ENCODE measurements at places on chromosomes 2 and 18.

DNA sequence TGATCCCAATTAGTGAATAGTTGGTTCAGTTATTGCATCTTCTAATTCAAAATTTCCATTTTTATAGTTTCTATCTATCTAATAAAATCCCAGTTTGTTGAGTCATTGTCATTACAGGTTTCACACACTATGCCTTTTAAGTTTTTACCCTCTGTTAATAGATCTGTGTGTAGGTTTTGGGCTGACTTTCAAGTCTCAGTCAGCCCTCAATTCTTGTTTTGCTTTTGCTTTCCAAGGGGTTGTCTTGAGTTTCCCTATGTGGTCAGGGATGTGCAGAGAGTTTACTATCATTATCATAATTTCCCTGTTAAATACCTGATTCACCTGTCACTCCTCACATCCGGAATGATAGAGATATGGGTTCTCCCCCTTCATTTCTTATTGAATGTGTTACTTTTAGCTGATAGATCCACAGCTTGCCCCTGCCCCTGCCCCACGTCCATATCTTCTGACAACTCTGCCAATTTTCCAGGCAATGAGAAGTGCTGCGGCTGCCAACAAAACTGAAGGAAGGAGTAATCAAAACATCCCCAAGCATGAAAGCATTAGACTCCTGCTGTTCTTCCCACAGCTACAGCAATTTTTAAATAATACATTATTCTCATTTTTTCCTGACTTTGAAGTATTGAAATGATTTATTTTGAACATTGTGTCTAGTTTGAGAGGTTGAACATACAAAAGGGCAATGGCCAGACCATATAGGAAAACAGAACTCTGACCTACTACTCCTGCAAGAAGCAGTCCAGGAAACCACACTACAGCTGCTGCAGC is 1064.8 kb downstream of the SUCLG1 start:
- no peak for DNase-seq

- DNase-seq, result no peak
Observed at GRCh38 chr18:79949697-79950487, 1.6 kb downstream of the SLC66A2 start.

- no peak for DNase-seq
Observed at GRCh38 chr18:67789165-67789545, 272.6 kb upstream of the DSEL start.

DNA sequence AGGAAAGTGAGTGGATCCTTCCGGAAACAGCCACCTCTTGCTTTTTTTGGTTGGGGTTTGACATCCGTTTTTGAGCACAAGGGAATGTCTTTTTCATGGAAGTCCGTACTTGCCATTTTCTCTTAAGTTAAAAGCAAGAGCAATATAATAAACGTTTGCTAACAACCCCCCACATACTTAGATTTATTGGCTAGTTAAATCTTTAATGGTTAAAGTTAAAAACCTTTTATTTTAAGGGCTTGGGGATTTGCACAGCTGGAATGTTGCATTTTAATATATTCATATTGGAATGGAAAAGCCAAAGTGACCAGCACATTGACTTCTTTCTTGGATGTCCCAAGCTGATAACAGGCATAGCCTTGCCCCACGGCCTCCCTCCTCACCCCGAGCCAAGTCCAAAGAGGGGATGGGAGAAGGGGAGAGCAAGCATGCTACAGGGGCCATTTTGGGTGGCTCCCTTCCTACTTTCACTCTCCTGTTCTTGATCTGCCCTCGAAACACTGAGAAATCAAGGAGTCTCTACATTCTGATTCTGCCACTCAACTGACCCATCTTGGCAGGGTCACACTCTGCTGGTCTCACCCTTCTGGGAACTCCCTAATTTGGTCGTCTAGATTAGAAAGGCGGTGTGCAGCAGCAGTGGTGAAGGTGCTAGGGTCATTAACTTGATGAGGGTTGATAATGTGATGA is 48.1 kb upstream of the PKDCC start:
- no peak for DNase-seq

DNA sequence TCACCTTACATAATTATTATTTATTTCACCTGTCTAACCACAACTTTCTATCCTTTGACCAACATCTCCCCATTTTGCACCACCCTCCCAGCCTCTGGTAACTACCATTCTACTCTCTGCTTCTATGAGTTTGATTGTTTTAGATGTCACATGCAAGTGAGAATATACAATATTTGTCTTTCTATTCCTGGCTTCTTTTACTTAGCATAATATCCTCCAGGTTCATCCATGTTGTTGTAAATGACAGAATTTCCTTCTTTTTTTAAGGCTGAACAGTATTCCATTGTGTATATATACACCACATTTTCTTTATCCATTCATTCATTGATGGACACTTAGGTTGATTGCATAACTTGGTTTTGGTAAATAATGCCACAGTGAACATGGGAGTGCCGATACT is 24.0 kb downstream of the PPM1B start:
- no peak for DNase-seq

GRCh38 chr2:96259497-96259921 is 6.3 kb downstream of the TMEM127 start:
- DNase-seq, result no peak

DNA sequence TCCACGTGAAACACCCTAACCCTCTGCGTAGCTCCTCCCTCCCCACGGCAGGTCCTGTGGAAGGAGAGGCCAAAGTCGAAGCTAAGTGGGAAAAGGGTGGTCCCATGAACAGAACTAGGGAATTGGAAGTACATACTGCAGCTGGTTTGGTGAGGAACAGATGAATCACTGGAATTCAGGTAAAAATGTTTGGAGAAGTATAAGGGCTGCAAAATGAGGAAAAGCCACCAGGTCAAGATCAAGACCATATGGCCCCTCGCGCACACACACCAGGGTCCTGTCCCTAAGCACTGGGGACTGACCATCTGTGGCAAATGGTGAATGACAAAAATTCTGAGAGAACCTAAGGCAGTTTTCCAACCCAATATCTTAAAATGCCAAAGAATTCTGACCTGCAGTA is 3.1 kb downstream of the PARD6G start:
- no peak for DNase-seq

DNA sequence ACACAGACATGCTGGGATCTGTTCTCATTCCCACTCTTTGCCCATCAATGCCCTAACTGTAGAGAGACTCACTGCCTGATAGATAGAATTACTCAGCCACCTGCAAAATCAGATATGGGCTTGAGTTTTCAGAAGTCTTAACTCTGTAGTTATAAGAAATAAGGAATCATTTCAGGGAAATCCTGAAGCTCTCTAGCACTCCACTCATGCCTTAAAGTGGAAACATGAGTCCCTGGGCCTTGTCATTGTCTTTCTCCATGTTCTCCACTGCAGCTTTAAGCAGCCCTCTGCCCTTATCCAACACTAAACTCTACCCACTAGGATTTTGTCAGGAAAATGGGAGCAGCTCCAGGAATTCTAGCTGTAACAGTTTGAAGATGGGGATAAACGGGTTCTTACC is 192.5 kb downstream of the SNTG2 start:
- no peak for DNase-seq

GRCh38 chr18:45958730-45959129 is 8.4 kb downstream of the EPG5 start:
- no peak for DNase-seq

DNA sequence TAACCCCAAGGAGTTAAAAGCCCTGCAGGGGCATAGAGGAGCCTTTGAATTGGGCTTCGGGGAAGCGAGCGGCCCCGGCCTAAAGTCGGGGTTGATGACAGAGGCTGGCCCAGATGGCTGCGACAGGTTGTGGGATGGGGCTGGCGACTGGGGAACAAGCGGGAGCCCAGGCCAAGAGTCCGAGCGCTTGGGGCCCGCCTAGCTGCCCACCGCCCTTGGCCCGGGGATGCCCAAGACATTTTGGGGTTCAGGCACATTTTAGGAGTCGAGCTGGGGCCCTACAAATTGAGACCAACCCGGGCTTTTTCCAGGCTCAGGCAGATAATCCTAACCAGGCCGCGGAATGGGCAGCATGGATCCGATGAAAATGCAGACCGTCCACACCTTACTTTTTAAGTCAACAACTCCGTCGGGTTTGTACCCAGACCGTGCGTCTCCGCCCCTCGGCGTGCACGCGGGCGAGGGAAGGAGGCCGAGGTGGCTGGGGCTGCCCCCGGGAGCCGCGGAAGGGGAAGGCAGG is 507 bp downstream of the RTKN start:
- DNase-seq, result no peak

DNA sequence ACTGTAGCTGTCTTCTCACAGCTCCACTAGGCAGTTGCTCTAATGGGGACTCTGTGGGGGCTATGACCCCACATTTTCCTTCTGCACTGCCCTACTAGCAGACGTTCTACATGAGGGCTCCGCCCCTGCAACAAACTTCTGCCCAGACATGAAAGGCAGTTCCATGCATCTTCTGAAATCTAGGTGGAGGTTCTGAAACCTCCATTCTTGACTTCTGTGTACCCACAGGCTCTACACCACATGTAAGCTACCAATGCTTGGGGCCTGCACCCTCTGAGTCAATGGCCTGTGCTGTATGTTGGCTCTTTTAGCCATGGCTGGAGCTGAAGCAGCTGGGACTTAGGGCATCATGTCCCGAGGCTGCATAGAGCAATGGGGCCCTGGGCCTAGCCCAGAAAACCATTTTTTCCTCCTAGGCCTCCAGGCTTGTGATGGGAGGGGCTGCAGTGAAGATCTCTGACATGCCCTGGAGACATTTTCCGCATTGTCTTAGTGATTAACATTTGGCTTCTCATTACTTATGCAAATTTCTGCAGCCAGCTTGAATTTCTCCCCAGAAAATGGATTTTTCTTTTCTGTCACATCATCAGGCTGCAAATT is 123.0 kb downstream of the MYCN start:
- no peak for DNase-seq

DNA sequence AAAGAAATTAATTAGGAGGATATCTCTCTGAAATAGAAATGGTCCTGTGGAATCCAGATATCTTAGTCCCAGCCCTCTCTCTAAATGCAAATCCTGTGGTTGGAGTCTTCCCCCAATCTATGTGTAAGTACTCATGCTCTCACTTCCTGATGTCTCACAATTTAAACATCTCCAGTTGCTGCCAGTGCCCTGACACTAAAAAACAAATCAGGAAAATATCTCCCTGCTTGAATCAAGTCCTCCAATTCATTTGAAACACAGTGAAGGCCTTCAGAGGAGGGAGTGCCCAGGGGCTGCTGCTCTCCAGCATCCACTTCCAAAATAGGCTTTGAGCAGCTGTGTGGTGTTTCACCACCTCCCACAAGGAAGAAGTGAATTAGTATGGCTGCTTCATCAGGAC is 413.8 kb downstream of the RAD51AP2 start:
- no peak for DNase-seq

DNA sequence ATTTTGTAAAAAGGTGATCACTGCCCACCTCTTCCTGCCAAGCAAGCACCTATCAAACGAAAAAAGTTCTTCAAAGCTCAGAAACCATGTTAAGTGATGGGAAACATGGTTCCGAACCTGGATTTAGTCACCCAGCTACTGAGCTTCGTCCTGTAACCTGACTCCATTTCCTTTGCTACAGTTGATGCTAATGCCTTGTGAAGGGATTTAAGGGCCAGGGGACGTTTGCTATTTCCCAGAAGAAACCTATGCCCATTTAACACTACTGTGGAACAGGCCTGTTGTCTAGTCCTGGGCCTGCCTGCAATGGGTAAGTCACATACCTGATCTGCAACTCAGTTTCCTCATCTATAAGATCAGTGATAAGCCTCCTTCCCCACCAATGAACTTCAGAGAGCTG is 14.8 kb downstream of the SERPINE2 start:
- no peak for DNase-seq

GRCh38 chr2:149627111-149627801 is 39.7 kb upstream of the MMADHC start:
- DNase-seq, result no peak

DNA sequence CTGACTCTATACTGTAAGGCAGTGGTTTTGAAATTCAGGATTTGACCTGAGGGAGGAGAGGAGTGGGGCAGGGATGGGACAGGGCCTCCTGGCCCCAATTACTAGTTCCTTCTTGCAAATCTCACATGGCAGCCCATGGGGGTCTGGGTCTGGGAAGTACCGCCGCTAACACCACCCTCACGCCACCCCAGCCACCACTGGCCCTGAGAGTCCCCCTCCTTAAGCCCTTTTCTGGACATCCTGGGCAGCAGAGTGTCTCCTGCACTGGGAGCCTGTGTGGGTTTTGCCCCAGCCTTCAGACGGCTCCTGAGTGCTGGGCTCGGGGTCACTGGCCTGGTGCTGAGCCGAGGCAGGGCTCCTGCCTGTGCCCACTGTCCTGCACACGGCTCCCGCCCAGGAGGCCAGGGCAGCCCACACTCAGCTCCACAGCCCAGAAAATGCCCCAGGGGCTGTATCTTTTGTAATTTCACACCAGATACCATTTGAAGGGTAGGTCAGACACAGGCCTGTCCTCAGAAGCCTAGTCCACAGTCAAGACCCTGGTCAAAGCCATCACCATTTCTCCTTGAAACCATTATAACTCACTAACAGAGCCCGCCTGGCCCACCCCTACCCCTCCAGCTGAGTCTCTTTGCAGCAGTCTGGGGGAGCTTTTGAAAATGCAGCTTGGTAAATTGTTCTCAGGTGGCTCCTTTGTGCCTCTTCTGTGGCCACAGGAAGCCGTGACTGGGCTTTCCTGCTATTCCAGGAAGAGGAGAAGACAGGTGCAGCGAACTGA is 55.1 kb downstream of the CYP27C1 start:
- no peak for DNase-seq

DNA sequence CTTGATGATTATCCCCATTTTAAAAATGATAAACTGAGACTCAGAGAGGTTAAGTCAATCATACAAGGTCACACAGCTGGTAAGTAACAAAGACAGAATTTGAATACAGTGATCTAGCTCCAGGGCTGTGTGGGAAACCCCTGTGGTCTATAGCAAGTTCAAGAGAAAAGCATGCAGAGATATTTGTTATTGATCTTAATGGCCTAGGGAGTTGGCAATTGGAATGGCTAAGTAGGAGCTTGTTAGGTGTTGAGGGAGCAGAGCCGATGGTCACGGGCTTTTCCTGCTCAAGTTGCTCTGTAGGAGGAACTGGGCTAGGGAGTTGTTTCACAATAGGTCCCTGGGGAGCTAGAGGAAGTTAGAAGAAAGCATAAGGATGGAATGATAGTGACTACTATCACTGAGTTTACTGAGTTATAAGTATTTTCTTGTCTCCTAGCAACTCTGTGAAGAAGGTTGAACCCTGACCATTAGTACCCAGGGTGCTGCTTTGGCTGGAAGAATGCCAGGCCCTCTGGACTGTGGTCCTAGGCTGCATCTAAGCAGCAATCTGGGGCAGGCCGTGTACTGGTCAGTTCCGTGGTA is 30.0 kb downstream of the RNF125 start:
- peak; percentile 77 for DNase-seq

GRCh38 chr2:54964816-54965215 is 85.4 kb downstream of the RTN4 start:
- no peak for DNase-seq

DNA sequence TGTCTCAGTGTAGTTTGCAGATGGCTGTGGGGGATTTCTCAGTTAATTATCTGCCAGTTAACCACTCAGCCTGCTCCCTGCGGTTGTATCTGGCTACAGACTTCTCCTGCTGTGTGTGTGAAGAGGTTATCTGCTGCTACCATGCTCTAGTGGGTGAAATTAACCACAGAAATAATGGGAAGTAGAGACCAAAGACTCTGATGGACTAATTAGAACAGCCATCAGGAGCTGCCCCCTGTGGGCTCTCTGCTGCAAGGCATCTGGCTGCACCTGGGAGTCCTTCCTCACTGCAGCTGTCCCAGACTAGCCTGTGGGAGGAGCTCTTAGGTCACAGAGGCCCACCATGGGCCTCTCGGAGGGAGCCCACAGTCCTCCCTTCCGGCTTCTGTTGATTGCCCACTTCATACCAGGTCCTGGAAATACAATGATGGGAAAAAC is 66.6 kb downstream of the CTIF start:
- no peak for DNase-seq
